GM12864 (cell line): ENCODE measurements at places on chromosomes 5 and 9.

GRCh38 chr5:22348027-22348426, 505.1 kb downstream of the CDH12 start:
- no peak for DNase-seq

- peak; percentile 60 for DNase-seq
Observed at GRCh38 chr5:154038261-154038706, 426 bp downstream of the FAM114A2 start.

DNA sequence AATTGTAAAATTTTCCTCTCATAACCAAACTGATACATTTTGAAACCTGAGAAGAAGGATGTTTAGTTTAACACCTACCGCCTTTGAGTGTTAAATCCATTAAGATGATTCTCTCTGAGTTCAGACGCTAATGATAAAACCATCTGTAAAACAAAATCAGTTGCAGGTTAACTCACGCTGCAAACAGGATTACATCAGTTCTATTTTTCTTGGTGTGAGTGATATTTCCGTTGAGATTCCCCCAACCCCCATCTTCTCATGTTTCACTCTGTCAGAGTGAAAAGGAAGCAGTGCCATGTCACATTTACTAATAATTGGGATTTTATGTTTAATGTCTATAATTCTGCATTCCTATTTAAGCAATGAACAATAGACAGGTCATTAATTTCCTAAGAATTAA, 146.5 kb downstream of the FANCC start:
- peak; percentile 29 for DNase-seq

DNA sequence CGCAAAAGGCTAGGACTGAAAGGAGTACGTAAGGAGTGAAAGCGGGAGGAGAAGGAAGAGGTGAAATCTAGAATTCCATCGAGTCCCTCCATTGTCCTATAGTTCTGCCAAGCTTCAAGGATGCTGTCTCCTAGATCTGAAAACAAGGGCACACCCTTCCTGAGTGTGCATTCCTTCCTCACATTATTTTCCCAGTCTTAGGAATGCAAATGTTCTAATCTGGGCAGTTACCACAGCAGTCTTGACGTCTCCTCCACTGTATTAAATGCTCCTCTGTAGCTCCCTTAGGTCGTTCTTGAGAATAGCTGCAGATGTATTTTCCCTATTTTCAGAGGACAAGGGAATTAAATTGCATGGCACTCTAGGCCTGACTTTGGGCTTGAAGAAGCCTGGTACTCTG, 127.6 kb downstream of the SLIT3 start:
- no peak for DNase-seq

- DNase-seq = no peak
Observed at GRCh38 chr5:31993165-31993961, 180.8 kb downstream of the GOLPH3 start.

GRCh38 chr5:172313915-172314314, 30.4 kb upstream of the UBTD2 start:
- DNase-seq = no peak

GRCh38 chr5:119070578-119070827, 384 bp upstream of the DMXL1 start:
- no peak for DNase-seq

DNA sequence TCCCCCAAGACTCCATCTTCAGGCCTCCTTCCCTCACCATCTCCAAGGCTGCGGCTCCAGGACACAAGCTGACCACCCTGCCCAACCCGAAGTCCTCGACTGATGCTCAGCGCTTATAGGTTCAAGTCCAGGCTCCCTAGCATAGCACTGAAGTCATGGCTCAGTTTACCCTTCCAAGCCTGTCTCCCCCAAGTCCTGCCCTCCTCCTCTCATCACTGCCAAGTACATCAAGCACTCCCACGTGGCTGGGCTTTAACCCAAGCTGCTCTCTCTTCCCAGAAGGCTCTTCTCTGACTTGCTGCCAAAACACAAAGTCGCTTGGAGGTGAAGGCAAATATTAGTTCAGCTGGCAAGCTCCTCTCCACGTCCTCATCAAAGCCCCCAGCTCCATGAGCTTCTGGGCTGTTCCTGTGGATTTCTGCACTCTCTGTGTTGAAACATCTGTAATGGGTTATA, 22.1 kb upstream of the MARCHF6 start:
- DNase-seq = no peak

- no peak for DNase-seq
Observed at GRCh38 chr5:128796506-128796905, 168.8 kb upstream of the SLC27A6 start.

DNA sequence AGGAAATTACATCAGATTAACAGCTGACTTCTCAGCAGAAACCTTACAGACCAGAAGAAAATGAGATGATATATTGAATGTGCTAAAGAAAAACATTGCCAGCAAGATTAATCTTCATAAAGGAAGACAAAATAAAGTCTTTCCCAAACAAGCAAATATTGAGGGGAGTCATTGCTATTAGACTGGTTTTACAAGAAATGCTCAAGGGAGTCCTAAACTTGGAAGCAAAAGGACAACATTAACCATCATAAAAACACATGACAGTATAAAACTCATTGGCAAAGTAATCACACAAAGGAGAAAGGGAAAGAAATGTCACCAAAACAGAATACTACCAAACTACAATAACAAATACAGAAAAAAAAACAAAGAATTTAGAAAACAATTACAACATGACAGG, 101.7 kb downstream of the FBXL17 start:
- DNase-seq = no peak

DNA sequence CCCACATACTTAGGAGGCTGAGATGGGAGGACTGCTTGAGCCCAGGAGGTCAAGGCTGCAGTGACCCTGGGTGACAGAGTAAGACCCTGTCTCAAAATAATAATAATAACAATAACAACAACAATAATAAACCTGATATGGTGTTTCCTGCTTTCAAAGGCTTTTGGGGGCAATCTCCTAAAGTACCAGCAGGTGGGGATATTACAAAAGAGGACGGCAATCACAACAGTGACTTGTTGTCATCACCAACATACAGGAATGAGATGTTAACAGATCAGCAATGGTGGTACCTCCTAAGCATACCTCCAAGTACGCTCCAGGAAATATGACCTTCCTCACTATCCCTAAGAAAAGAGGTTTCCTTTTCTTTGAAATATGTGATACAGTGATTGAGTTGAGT, 91.1 kb upstream of the RNF180 start:
- no peak for DNase-seq

GRCh38 chr9:119758241-119758640, 389.0 kb upstream of the BRINP1 start:
- no peak for DNase-seq

DNA sequence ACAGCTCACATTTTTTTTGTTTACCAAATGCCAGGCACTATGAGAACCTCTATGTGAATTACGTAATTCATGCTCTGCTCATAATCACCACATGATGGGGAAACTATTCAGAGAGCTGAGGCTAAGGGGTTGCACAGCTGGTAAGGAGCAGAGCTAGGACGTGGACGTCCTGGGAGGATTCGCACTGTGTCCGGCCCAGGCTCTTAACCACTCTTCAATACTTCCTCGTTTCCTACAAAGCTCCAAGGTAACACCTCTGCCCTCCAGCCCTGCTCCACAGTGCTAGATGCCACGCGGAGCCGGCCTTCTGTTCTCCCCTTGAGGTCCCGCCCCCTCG, 8.7 kb downstream of the PHF19 start:
- DNase-seq = no peak

DNA sequence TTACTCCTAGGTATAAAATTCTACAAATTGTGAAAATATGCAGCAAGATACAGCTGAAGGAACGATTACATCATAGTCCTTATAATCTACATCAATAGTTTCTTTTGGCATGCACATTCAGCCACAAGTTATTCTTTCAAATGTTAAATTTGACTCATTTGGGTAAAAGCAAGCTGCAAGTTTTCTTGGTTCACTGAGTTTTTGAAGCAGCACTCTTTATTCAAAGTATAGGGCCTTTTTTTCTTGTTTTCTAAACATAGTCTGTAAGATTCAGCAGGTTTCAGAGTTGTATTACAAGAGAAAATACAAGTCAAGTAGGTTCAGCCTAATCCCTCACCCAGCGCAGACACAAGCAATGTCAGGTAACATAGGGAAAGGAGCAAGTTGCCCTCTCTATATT, 981.5 kb downstream of the PTPRD start:
- DNase-seq = no peak

DNA sequence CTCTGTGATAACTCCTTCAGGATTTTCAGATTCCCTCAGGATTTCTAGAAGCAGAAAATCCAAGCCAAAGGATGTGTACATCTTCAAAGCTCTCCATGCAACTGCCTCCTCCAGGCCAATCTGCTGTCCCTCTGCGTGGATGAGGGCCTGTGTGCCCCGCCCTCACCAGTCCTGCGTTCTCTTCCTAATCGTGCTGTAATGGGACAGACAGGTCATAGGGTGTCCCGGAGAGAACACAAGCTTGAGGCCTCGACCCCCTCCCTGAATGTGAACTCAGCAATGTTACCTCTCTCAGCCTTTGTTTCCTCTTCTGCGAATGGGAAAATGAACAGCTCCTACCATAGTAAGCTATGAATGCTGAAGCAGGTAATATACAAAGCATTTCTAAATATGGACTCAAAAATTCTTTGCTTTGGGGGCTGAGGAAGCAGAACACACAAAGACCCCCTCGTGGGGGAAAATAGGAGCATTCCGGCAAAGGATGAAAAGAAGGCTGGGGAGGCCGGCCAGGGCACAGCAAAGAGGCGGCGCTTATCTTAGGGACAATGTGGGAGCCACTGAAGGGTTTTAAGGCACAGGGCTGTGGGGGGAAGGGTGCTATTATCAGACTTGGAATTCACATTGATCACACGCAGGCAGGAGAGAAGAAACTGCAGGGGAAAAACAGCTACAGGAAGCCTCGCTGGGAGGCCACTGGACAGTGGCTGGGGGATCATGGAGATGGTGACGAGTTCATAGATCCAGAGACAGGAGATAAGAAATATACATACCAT, 57.2 kb upstream of the FBXW11 start:
- DNase-seq = no peak

DNA sequence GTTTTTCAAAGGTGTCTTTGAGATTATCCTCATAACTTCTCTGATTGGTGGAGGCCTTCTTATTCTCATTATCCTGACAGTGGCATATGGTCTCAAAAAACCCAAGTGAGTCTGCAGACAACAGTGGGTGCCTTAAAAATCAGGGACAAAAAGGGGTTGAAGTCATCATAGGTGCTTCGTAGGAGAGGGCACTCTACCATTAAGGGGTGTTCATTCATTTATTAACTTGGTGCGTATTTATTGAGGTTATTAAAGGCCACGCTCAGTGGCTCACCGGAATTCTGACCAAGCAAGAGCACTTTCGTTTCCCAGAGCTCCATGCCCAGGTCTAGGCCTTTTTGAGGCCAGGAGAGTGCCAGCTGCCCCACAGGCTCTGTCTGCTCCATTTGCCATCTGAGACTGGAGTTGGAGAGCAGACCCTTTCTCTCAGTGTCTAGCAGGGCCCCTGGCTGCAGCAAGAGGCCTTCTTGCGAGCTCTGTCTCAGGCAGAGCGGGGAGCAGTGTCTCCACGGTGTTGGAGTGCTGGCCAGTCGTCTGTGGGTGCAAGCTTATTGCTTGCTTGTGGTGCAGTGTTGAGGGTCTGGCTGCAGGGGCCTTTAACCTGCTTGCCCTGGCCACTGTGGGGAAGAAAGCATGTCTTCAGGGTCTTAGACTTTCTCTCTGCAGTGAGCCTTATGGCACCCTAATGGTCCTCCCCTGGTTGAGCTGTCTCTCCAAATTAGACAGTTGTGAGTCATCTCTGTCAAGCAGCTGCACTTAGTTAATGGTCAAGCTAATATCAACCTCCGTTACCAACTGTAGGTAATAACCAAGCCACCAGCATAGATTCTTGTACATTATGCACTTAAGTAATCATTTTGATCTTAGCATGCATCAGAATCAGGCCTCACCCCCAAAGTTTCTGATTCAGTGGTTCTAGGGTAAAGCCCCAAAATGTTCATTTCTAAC, 62.6 kb downstream of the IL31RA start:
- DNase-seq = no peak

DNA sequence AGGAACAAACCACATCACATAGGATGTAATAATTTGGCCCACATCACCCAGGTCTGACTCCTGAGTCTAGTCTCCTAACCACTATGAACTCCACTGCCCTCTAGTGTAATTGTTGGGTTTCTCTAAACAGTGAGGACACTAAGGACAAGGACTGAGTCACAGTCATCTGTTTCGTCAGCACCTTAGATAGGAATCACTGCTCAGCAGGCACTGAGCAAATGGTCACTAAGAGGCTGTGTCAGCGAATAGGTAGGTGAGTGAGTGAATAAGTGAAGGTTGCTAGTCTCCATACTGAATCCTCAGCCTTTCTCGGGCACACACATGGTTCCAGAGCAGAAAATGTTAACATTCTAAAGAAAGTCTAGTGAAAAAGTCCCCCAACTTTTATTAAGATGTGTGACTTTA, 278.6 kb downstream of the SPOCK1 start:
- DNase-seq = peak; percentile 10

GRCh38 chr9:70205366-70206020, 53.3 kb upstream of the SMC5 start:
- DNase-seq = no peak
